ENCODE measurements at places on chromosomes 1 and 21.

DNA sequence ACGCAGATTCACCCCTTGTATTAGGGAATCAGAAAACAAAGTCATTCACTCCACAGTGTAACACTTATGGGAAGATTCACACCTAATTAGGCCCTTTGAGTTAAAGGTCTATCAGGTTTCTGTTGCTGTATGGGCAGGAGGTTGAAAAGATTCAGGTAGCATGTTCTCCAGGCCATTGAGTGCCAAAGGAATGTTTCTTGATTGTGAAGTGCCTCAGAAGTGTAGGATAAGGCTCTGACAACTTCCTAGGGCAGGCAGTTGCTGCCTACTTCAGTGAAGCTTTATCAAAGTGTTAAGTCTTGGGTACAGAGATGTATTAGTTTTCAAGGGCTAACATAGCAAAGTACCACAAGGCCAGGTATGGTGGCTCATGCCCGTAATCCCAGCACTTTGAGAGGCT, 48.7 kb upstream of the RGS18 start:
- no peak for DNase-seq

GRCh38 chr1:240491156-240491555, 120.8 kb downstream of the GREM2 start:
- peak; percentile 44 for DNase-seq

DNA sequence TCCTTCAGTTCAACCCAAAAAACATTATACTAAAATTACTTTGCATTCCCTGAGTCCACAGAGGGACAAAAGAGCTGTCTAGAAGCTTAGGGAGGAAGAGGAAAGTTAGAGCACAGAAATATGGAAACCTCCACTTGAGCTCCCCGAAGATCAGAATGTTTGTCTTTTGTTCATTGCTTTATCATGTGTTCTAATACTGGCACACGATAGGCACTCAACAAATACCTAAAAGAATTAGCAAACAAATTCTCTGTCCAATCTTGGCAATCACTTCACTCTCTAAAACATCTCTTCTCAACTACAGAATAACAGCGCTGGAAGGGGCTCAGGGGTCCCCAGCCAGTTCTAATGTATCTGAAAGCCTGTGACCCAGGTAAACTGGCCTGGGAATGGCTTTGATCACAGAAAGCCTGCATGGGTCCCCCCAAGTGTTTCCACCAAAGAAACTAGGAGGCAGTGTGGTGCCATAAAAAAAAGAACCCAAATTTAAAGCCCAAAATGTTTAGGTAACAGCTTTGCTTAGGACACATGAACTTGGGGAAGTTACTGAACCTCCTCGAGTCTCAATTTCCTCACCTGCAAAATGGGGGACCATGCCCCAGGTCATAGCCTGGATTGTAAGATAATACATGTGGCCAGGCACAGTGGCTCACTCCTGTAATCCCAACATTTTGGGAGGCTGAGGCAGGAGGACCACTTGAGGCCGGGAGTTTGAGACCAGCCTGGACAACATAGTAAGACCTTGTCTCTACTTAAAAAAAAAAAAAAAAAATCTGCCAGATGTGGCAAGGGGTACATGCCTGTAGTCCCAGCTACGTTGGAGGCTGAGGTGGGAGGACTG, 45.8 kb downstream of the SSBP3 start:
- no peak for DNase-seq

DNA sequence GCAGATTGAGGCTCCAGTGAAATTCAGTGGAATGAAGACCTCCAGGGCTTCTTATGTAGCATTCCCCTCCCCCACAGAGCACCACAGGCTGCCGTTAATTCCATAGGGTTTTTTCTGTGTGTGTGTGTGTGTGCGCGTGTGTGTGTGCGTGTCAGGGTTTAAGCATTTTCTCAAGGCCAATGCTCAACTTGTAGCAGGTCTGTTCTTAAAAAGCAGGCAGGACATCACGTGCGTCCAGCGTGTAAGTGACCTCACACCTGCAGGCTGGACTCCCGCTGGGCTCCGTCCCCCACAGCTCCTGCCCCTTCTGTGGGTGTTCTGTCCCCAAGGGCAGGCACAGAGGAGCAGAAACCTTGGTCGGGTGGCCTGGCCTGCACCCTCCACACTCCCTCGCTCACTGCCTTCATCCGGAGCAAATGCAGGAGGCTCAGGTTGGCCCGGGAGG, 5.3 kb downstream of the PRDM16 start:
- DNase-seq, result no peak

DNA sequence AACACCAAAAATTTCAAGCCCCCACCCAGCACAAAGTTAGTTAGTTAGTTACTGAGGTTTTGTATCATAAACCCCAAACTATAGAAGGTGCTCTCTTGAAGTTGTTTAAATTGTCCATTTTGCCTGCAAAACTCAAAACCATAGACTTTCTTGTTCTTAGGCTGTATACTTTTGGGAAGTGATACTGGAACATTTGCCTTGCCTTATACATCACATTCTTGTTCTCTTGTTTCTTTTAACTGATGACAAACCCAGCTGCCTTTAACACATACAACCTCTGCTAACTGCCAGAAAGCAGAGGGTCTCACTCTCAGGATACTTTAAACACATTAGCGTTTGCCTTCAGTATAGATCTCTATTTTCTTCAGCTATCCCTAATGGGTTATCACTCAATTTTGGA, 570.5 kb downstream of the MRPL39 start:
- no peak for DNase-seq

- DNase-seq, result no peak
Observed at GRCh38 chr1:235014756-235015155, 113.9 kb downstream of the TOMM20 start.

- DNase-seq, result no peak
Observed at GRCh38 chr1:77081834-77082233, 137.4 kb downstream of the PIGK start.

- DNase-seq, result no peak
Observed at GRCh38 chr1:69568421-69569174, 876 bp downstream of the LRRC7 start.

GRCh38 chr1:246160374-246160773, 346.7 kb downstream of the SMYD3 start:
- DNase-seq, result no peak

All from HCEC 1CT (cell line).